Stromal cell of bone marrow (primary cell): ENCODE measurements at places on chromosomes 7 and 10.

- DNase-seq = no peak
These were observed 512.0 kb downstream of the TCERG1L start for GRCh38 chr10:130799532-130799931.

GRCh38 chr10:119772334-119772733 is 46.5 kb downstream of the INPP5F start:
- no peak for DNase-seq

DNA sequence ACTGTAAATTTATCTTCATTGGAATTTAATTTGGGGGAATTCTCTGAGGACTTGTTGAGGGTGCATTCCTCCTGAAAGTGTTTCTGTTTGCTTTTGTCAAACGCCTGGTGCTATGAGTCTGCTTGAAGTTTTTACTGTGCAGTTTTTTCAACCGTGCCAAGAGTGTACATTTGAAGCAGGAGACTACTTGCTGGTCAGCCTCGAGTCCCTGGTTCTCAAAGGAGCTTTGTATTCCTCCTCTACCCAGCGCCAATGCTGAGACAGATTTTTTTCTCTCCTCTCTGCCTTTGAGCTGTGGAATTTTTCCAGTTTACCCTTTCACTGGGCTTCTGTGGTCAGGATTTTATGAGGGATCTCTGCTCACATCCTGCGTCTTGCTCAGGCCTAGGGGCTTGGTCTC is 62.1 kb downstream of the NPY start:
- no peak for DNase-seq

GRCh38 chr10:119450606-119451299 is 91.8 kb downstream of the RGS10 start:
- DNase-seq = no peak

DNA sequence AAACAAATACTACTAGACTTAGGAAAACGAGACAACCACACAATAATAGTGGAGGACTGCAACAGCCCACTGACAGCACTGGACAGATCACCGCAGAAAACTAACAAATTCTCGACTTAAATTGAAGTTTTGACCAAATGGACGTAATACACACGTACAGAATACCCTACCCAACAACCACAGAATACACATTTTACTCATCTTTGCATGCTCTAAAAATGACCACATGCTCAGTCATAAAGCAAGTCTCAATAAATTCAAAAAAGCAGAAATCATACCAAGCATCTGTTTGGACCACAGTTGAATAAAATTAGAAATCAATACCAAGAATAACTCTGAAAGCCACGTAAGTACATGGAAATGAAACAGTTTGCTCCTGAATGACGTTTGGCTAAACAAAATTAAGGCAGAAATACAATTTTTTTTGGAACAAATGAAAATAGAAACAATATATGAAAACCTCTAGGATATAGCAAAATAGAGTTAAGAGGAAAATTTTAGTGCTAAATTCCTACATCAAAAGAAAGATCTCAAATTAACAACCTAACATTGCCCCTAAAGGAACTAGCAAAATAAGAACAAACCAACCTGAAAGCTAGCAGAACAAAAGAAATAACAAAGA is 30.6 kb downstream of the MAPK8 start:
- no peak for DNase-seq

DNA sequence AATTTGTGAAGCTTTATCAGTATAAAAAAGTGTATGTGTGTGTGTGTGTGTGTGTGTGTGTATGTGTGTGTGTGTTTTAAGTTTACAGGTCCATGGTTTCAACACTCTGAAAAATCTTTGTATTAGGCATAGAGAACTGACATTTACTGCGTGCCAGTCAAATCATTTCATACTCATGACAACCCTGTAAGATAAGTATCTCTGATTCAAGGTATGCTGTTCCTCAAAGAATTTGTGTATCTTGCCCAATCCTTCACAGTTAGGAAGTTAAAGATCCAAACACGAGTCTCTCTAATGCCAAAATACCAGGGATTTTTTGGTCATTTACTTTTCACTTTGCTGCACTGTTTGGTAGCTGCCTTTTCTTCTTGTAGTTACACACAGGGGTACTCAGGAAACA is 1121.3 kb upstream of the AUTS2 start:
- no peak for DNase-seq

GRCh38 chr7:31864646-31865045 is 177.6 kb downstream of the PPP1R17 start:
- DNase-seq = no peak

DNA sequence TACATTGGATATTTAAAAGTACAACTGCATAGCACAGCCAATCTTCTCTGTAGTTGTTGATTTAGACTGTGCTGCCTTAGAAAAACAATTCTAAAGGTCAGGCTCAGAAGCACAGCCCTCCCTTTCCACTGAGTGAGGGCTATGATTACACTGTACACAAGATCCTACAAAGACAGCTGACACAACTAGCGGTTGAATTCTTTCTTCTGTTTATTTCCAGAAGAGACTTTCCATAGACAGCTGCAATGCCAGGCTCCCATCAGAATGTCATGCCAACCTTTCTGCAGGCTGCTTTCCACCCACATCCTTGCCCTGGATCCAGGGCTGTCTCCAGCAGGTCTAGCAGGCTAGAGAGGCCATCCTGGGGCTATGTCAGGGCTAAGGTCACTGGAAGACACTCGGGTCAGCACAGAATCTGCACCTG is 39.3 kb downstream of the FAM13C start:
- DNase-seq = peak; percentile 18
